GDM1 (cell line): ENCODE measurements at places on chromosomes 16 and 17.
A peak's percentile ranks its signal among the peaks of the same experiment; 100 is the strongest.

GRCh38 chr16:56203052-56203451 is 11.8 kb downstream of the GNAO1 start:
- DNase-seq, result no peak

GRCh38 chr16:46801428-46802049 is 29.4 kb downstream of the C16orf87 start:
- DNase-seq, result no peak

- DNase-seq, result no peak
These were observed 210.2 kb downstream of the RPTOR start for GRCh38 chr17:80754846-80755245.

GRCh38 chr17:61475726-61476125 is 23.5 kb downstream of the TBX4 start:
- no peak for DNase-seq

GRCh38 chr16:14325502-14326401 is 254.6 kb downstream of the MRTFB start:
- DNase-seq, result no peak

DNA sequence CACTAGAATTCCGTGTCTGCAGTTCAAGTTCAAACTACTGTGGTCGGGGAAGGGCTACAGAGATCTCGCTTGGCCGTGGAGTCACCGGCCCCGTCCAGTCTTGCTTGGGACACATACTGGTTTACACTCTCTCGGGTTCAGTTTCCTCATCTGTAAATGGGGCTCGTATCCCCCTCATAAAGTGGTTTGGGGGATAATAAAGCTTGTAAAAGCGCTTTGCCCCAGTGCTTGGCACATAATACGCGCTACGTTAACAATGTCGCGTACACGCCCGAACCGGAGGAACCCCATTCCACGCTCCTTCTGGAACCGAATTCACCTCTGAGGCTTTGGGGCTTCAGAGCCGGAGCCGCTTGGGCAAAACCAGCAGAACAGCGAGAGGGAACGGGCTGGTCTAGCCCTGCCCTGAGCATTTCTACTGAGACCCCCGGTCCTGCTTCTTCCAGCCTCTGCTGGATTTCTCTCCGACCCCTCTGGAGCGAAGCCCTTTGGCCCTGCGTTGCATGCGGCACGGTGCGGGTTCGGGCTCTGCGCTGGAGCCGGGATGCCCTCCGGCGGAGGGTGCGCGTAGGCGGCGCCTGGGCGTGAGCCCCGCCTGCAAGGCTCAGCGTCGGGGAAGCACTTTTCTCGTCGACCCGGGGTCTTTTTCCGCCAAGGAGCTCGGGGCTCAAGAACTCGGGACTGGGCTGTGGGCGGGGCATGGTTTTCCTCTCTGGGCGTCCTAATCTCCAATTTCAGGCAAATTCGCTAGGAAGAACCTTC is 26.1 kb upstream of the HOXB13 start:
- no peak for DNase-seq

- no peak for DNase-seq
These were observed 56.7 kb downstream of the ZNF423 start for GRCh38 chr16:49799172-49799571.

GRCh38 chr17:34776456-34777443 is 184.5 kb downstream of the CCT6B start:
- no peak for DNase-seq

DNA sequence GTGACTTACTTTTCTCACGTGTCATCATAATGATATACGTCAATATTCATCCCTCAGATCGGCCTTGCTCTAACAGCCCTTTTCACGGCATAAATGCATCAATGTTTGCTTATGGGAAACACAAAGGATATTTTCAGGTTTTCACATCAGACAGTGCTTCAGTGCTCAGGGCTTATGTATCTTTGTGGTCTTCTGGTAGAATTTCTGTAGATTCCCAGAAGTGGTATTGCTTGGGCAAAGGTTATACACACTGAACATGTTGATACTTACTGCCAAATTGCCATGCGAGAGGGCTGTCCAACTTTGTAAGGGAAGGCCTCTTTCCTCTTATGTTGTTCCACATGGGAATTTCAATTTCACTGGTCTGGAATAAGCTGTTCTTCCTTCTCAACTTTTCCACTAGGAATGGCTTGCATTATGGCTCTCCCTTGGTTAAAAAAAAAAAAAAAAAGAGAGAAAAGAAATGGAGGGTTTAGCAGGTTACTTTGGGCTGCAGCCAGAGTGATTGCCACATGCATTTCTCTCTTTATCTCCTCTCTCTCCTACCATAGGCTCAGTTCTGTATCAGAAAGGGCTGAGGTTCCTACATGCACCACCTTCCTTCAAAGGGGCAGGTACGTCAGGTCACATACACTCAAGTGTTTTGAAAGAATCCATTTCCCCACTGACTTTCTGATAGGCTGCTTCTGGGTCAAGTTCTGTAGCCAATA is 19.3 kb downstream of the DHODH start:
- no peak for DNase-seq

DNA sequence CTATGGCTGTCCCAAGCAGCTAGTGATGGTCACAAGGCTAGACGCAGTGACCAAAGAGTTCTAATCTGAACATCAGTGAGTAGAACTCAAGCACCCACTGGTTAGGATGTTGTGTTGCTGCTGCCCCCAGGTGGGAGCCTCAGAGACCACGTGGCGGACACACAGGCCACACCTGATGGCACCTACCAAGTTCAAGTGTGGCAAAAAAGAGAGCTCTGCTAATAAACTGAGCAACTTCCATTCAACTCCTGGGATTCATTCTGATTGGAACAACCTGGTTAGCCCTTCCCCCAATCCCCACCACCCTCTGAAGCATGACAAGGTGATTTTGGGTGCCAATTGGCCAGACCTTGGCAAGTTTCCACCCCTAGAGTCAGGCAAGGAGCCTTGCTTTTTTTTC is 3.5 kb upstream of the LCMT1 start:
- DNase-seq, result peak; percentile 7

GRCh38 chr16:78902321-78902720 is 698.2 kb downstream of the MAF start:
- no peak for DNase-seq

DNA sequence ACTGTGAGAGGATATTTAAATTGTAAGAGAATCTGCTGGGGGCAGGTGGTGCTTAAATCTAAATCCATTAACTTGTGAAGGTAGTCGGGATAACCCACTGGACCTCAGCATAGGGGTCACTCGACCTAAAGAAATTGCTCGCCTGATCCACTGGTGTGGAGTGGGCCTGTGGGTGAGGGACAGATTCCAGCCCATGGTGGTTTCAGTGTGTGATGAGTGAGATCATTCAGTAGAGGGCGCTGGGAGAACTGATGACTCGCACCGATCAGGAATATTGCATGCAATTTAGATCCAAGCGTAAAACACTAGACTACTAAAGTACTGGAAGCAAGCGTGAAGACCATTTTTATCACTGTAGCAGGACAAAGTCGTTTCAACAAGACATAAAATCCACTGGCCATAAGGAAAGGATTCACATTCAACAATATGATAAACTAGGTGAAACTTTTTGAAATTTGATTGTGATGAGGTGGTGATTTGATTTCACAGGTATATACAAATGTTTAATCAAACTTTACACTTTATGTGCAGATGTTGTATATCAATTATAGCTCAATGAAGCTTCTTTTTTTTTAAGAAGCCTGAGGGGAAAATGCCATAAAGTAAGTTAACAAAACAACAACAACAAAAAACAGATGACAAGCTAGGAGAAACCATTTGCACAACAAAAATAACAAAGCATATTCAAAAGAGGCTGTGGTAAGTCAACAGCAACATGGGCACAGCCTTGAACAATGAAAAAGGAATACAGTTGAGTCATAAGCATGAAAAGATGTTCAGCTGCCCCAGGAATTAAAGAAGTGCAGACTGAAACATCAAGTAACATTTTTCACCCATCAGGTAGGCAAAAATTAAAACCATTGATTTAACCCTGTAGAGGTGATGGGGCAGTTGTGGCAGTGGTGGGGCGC is 7.5 kb upstream of the TMEM170A start:
- peak; percentile 7 for DNase-seq

DNA sequence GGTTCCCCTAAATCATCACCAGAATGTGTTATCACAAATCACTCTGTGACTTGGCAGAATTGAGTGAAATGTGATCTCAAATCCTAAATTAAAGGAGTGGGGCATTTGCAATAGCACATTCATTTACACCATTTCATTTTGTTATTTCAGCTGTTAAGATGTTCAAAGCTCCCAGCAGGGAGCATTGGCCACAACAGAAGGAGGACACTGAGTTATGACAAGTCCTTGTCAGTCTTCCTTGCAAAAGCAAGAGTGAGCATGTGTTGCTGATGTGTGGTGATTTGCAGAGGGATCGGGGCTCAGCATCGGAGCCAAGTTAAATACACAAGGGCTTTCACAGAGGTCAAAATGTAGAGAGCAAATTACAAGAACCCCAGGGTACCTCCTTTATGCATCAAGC is 372.2 kb upstream of the CDH5 start:
- no peak for DNase-seq

GRCh38 chr17:4565209-4566141 is 5.1 kb upstream of the GGT6 start:
- peak; percentile 61 for DNase-seq

- DNase-seq, result no peak
These were observed 34.6 kb upstream of the AKTIP start for GRCh38 chr16:53537626-53538025.

- no peak for DNase-seq
These were observed 12.0 kb downstream of the CORO7 start for GRCh38 chr16:4404247-4404966.

GRCh38 chr17:78039581-78039980 is 81.1 kb downstream of the TNRC6C start:
- DNase-seq, result no peak

GRCh38 chr17:50429793-50430192 is 3.8 kb downstream of the ACSF2 start:
- DNase-seq, result no peak

DNA sequence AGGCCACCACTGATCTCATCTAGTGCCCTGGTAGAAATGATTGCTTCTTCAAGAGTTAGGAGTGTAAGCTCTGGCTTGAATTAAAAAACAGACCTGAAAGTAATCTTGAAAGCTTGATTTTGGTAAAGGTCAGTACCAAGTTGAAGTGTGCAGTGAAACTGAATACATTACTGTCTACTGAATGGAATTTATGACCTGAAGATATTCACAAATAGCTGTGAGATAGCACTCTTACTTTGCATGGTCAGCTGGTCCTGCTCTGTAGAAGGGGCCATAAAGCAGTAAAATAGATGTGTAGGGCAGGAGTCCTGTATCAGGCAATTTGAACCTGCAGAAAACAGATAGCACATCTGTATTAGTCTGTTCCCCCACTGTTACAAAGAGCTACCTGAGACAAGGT is 78.6 kb downstream of the MYH13 start:
- no peak for DNase-seq

- no peak for DNase-seq
These were observed 11.4 kb downstream of the CNEP1R1 start for GRCh38 chr16:50036426-50036825.

GRCh38 chr17:36632916-36633771 is 31.8 kb downstream of the MRM1 start:
- no peak for DNase-seq

GRCh38 chr17:2962236-2962635 is 101.2 kb downstream of the OR1D5 start:
- no peak for DNase-seq

GRCh38 chr17:5825717-5826330 is 241.5 kb upstream of the NLRP1 start:
- DNase-seq, result no peak
